Naive B cell (primary cell): ENCODE measurements at places on chromosomes 6 and 20. TPM values are rescaled to one million over a fixed set of nuclear protein-coding genes. Genes with fewer than 3 reads are reported as not detected.

CTCFL gene
- polyA plus RNA-seq = not detected

DNA sequence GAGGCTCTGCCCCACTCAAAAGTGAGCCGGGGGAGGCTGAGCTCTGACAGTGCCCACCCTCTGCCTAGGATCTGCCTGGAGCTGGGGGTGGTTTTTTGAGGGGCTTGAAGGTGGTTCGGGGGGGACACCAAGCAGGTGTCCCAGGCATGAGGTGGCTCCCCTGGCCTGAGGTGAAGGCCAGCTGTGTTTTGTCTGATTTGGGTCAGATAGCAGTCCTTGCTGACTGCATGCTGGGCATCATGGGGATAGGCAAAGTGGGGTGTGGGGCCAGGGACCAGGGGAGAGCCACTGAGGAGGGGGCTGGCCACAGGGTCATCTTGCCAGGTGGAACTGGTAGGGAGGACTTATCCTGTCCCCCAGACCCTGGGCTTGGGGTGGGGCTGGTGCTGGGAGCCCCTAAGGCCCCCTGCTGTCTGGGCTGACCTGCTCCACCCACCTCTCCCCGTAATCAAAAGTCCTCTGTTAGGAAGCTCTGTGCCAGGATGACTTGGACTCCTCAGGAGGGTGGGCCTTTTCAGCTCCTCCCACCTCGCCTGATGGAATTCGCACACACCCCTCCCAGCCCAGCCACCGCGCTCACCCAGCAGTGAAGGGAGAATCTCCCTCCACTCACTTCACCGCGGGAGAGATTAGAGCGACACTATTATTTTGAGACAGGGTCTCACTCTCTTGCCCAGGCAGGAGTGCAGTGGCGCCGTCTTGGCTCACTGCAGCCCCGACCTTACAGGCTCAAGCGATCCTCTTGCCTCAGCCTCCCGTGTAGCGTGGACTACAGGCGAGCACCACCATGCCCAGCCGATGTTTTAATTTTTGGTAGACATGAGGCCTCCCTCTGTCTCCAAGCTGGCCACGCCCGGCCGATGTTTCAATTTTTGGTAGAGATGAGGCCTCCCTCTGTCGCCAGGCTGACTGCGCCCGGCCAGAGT is 1.5 kb upstream of the COL9A3 start:
- DNase-seq = no peak

GRCh38 chr6:43966853-43967718 is 160.2 kb downstream of the MRPL14 start:
- no peak for DNase-seq

TPX2 gene
- 0.08 TPM for polyA plus RNA-seq

DNA sequence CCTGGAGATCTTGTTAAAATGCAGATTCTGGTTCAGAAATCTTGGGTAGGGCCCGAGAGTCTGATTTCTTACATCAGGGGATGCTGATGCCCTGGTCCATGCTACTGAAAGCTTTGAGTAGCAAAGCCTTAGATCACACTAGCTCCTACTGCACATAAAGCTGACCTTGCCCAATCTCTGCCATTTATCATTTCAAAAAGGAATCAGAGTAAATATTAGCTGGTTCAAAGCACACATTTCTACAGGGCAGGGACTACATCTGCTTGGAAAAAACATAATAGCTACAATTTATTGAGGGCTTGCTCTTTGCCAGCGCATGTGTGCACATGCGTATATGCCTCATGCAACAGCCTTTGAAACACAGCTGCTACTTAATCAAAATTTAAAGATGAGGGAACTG is 440.4 kb upstream of the ARID1B start:
- no peak for DNase-seq

DNA sequence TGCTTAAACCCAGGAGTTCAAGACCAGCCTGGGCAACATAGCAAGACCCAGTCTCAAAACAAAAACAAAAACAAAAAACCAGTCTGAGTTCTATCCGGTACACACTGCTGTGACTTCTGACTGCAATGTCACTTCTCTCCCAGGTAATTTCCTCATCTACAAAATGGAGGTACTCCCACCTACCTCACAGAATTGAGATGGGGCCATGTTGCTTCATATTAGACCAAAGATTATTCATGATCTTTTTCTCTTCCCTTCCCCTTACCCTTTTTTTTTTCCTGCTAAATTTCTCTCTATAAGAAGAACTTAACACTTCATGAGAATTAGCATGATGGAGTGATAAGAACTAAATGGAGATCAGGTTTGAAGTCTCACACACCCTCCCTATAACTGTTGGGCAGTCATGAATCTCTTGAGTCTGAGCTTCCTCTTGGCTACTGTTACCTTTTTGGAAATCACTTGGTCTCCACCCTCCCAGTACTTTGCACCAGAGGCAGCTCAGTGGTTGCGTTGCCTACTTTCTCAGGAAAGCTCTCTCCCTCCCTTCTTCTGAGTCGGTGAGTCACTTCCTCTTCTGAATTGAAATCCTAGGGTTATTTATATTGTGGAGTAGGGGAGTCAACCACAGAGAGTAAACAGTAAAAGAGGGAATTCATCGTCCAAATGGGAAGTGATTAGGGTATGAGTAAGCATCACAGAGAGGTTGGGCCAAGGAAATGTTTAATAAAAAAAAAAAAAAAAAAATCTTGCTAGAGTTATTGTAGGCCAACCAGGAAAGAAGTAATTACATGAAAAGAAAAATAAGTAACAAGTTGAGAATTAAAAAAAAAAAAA is 59.9 kb upstream of the MAP7 start:
- no peak for DNase-seq

EMILIN3 gene
- polyA plus RNA-seq = not detected
